ENCODE measurements at places on chromosomes 2 and 18. TPM values are rescaled to one million over a fixed set of nuclear protein-coding genes. Genes with fewer than 3 reads are reported as not detected.

HOXD1 gene
- total RNA-seq, result 0.52 TPM

EVA1A gene
- total RNA-seq, result 1.2 TPM

CHST9 gene
- 0.21 TPM for total RNA-seq

TLX2 gene
- not detected for total RNA-seq

SNED1 gene
- 19.7 TPM for total RNA-seq

PPP4R1 gene
- total RNA-seq, result 220 TPM

SERPINB3 gene
- total RNA-seq, result not detected

SS18 gene
- total RNA-seq, result 34.7 TPM

SERPINB7 gene
- not detected for total RNA-seq

- H3K4me3 ChIP-seq, result peak within 1 kb of the TSS; percentile 92
- no peaks in the 10 kb centered on the region for H3K27me3 ChIP-seq
- H3K4me1 ChIP-seq, result no peaks in the 10 kb centered on the region
- H3K36me3 ChIP-seq, result no peaks in the 10 kb centered on the region
- peak; percentile 48 for DNase-seq
Observed at GRCh38 chr2:105329561-105330495, at the start of gene TGFBRAP1. TGFBRAP1 (minus strand) TSS chr2:105329735; CDS start chr2:105308301, 21,434 bp downstream.

DNA sequence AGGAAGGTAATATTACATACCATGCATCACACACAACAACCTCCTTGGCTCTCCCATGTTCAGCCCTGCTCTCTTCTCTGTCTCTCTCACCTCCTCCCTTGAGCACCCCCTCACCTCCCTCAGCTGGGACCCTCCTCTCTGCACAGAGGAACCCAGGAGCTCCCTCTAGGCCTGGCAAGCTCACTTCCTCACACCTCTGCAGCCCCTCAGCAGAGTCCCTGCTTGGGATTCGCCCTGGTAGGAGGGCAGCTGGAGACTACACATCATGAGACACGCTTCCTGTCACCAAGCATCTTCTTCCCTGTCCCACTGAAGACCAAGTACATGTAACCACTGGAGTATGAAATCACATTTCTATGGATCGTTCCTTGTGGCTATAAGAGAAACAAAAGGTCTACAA is 51.0 kb downstream of the ADD2 start:
- H3K27ac ChIP-seq, result no peak overlapping the region
- no peak for DNase-seq
- H3K36me3 ChIP-seq, result no peaks in the 10 kb centered on the region
- H3K4me1 ChIP-seq, result no peaks in the 10 kb centered on the region

DNA sequence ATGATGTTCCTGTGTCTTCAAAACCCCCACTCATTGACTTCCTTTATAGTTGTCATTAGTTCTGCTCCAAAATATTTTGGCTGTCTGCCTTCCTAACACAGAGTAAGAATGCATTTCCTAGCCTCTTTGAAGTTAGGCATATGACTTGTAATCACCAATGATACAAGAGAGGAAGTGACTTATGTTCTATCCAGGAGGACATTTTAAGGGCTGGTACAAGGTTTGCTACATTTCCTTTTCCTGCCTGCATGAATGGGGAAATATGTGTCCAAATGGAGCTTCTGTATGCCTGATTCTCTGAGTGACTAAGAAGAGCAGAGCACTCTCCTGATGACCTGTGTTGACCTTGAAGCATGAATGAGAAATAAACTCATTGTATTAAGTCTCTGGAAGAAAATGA is 115.1 kb downstream of the PLCL1 start:
- no peak overlapping the region for H3K27ac ChIP-seq
- H3K4me3 ChIP-seq, result no peak overlapping the region
- no peaks in the 10 kb centered on the region for H3K36me3 ChIP-seq
- no peaks in the 10 kb centered on the region for H3K4me1 ChIP-seq

DNA sequence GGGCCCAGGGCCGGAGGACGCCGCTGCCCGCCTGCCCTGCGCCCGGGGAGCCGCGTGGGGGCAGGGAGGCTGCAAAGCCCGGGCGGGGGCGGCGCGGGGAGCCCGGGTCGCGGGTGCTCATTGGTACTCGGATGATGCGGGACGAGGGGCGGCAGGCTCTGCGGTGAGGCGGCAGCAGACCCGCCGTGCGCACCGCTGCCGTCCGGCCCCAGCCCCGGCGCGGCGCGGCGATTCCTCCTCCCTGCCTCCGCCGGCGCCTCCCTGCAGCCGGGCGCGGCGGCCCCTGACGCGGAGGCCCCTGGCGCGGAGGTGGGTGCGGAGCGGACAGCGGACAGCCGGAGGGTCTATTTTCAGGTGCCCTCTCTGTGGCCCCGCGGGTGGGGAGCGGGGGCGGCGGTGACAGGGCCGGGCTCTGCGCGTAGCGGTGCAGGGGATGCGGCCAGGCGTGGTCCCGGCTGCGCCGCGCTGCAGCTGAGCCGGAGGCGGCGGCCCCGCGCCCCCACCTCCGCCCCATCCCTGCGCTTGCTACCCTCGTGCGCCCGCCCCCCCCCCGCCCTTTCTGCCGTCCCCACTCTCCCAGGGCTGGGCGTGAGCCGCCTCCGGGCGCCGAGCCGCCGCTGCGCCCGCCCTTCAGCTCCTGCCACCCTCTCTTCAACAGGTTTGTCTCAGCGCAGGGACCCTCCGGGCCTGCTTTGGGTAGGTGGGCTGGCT is 640 bp downstream of the SPTBN1 start:
- DNase-seq, result peak; percentile 46
- H3K27me3 ChIP-seq, result no peaks in the 10 kb centered on the region
- no peaks in the 10 kb centered on the region for H3K4me1 ChIP-seq
- H3K27ac ChIP-seq, result peak overlapping the region; percentile 98

DNA sequence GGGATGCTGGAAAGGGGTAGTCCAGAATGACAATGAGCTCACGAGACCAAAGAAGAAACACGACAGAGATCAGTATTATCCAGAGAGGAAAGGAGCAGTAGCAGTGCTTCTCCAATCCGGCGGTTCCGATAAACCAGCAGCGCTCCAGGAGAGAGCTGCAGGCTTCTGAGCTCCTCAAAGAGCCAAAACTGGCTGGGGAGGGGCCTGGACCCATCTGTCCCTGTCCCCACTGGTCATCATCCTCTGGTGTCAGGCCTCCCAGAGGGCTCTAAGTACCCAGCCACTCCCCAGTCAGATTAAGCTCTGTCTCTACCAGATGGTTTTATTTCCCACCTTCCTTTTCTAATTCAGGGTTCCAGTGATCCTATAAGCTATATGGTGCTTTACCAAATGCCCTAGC is 23.2 kb downstream of the DNAJC27 start:
- H3K27ac ChIP-seq, result no peak overlapping the region
- no peaks in the 10 kb centered on the region for H3K27me3 ChIP-seq
- H3K36me3 ChIP-seq, result no peaks in the 10 kb centered on the region
- H3K4me1 ChIP-seq, result no peaks in the 10 kb centered on the region
- DNase-seq, result no peak
- H3K4me3 ChIP-seq, result no peak overlapping the region

GRCh38 chr2:52210161-52210560 is 1178.2 kb upstream of the NRXN1 start:
- DNase-seq, result no peak
- no peaks in the 10 kb centered on the region for H3K27me3 ChIP-seq
- no peaks in the 10 kb centered on the region for H3K36me3 ChIP-seq
- no peak overlapping the region for H3K4me3 ChIP-seq
- no peak overlapping the region for H3K27ac ChIP-seq

GRCh38 chr18:26863122-26863879 is 2.2 kb downstream of the AQP4 start:
- H3K4me1 ChIP-seq, result no peaks in the 10 kb centered on the region
- H3K36me3 ChIP-seq, result no peaks in the 10 kb centered on the region
- no peak for DNase-seq
- no peaks in the 10 kb centered on the region for H3K27me3 ChIP-seq
- H3K27ac ChIP-seq, result no peak overlapping the region

DNA sequence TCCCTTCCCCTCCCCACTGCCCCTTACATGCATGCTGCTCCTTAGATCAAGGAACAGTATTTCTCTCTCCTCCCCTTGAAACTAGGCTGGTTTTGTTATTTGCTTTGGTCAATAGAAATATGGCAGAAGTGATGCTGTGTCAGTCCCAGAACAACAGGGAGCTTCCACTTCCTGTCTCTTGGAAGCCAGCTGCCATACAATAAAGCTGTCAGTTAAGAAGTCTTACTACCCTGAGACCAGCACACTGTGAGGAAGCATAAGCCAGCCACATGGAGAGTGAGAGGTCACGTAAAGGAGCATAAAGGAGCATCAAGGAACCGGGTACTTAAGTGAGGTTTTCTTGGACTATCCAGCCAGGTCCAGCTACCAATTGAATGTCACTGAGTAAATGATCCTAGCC is 126.6 kb downstream of the NOL4 start:
- DNase-seq, result no peak
- no peak overlapping the region for H3K27ac ChIP-seq
- H3K27me3 ChIP-seq, result no peaks in the 10 kb centered on the region
- H3K4me1 ChIP-seq, result no peaks in the 10 kb centered on the region

GRCh38 chr2:55490554-55490953 is 29.0 kb upstream of the CFAP36 start:
- no peak for DNase-seq
- no peaks in the 10 kb centered on the region for H3K4me1 ChIP-seq
- H3K36me3 ChIP-seq, result no peaks in the 10 kb centered on the region
- H3K27me3 ChIP-seq, result no peaks in the 10 kb centered on the region
- H3K4me3 ChIP-seq, result no peak overlapping the region

GRCh38 chr2:227933884-227934283 is 62.5 kb downstream of the DAW1 start:
- no peak overlapping the region for H3K27ac ChIP-seq
- no peaks in the 10 kb centered on the region for H3K27me3 ChIP-seq
- H3K4me1 ChIP-seq, result no peaks in the 10 kb centered on the region
- H3K36me3 ChIP-seq, result no peaks in the 10 kb centered on the region
- no peak for DNase-seq

GRCh38 chr2:147171941-147172340 is 672.9 kb upstream of the ACVR2A start:
- H3K27ac ChIP-seq, result no peak overlapping the region
- H3K4me1 ChIP-seq, result no peaks in the 10 kb centered on the region
- no peaks in the 10 kb centered on the region for H3K36me3 ChIP-seq
- no peaks in the 10 kb centered on the region for H3K27me3 ChIP-seq
- no peak overlapping the region for H3K4me3 ChIP-seq

All from uterus (tissue), 4 donors.